ENCODE measurements at places on chromosomes 2 and 18.

GRCh38 chr2:99834426-99834825, 308.0 kb downstream of the AFF3 start:
- no peak for DNase-seq

- DNase-seq, result peak; percentile 13
Measured at GRCh38 chr2:96267159-96267971, 1.3 kb downstream of the CIAO1 start.

GRCh38 chr2:143698352-143698751, 569.1 kb downstream of the ARHGAP15 start:
- DNase-seq, result no peak

GRCh38 chr2:17628349-17629261, 88.1 kb downstream of the VSNL1 start:
- no peak for DNase-seq

DNA sequence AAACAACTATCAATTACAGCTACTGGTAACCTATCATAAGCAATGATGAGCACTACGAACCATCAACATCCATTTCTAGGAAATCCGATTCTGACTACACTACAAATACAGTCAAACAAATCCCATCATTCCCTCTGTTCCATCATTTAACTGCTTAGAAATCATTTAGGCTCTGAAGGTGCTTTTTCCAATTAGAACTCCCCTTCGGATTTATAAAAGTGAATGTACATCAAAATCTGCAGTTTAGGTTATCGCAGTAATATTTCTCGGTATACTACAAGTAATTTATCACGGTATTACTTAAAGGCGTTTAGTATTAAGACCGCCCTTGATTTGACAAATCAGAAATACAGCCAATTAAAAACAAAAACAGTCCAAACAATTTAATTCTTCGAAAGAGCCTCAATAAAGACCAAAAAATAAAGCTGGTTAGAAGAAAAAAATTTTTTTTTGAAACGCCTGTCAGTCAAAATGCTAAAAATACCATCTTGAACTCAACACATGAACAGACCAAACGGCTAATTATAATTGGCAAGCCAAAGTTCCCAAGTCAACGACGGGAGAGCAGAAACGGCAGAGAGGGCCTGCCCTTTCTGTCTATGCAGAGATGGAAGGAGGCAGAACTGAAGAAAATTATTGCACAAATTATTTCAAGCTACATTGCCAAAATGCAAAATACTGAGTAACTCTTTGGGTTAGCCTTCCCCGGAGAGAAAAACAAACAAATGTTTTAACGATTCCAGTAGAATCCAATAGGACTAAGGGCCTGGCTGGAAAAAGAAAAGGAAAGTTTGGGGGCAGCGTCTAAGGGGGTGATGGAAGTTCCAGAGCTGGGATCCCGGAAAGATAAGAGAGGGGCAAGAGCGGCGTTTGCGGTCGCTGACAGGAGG, 1.2 kb downstream of the VPS54 start:
- DNase-seq, result no peak

DNA sequence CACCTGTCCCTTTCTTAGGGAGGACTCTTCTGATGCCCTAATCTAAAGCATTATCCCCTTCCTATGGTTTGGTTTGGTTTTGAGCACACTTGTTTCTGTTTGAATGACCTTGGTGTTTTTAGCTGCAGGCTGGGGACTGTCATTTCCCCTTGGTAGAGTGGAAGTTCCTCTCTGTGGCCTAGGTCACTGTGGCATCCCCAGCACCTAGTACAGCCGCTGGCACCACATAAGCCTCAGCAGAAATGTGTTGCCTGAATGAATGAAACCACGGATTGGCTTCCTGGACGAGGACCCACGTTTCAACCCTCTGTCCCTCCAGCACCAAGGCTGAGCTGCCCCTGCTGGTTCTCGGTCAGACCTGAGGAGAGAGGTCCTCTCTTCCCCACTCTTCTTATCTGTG, 159.9 kb downstream of the CTIF start:
- no peak for DNase-seq

DNA sequence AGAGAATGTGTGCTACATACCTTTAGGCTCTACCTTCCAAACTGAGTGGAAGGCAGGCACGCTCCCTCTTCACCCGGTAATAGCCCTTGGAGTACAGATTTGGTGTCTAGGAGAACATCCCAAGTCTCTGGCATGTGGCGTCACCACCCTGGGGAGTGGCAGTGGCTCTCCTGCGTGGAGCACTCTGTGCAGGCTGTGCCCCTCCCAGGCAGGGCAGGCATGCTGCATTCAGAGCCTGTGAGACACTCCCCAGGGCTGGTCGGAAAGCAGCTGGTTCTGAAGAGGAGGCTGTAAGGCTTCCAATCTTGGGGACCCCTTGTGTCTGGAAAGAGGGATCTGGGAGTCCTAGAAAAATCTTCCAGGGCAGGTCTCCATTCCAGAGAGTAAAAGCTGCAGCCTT, 193.3 kb downstream of the ANKRD30B start:
- DNase-seq, result no peak

GRCh38 chr2:160068906-160069305, 6.5 kb upstream of the PLA2R1 start:
- no peak for DNase-seq

GRCh38 chr2:216927163-216927562, 67.3 kb upstream of the TNP1 start:
- DNase-seq, result no peak

DNA sequence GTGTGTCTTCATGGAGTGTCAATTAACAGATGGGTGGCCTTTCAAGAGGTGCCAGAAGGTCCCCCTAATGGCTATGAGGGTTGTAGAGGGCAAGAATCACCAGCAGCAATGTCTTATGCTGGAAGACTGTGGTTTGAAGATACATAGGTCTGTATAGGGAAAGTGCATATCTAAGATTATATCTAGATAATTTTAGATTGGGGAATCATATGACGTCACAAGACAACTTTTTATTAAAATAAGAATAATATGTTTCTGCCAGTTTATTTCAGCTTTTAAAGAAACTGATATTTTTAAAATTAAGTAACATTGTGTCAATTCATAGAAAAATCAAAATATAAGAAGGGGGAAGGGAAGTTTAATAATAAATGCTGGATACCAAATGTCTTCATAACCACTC, 162.3 kb downstream of the TTN start:
- no peak for DNase-seq

GRCh38 chr2:203238292-203238703, 520 bp upstream of the CYP20A1 start:
- no peak for DNase-seq
